ENCODE measurements at places on chromosomes 7 and 10. TPM values are rescaled to one million over a fixed set of nuclear protein-coding genes. Genes with fewer than 3 reads are reported as not detected.

GRCh38 chr10:110151467-110151866, 55.9 kb upstream of the MXI1 start:
- H3K4me1 ChIP-seq: peaks cover 53% of the 10 kb centered on the region
- no peaks in the 10 kb centered on the region for H3K27me3 ChIP-seq
- H3K36me3 ChIP-seq: no peaks in the 10 kb centered on the region
- no peak for DNase-seq

GRCh38 chr10:132452216-132452650, 55.2 kb downstream of the PWWP2B start:
- H3K4me1 ChIP-seq: peaks cover 41% of the 10 kb centered on the region
- peak overlapping the region; percentile 84 for H3K27ac ChIP-seq
- H3K36me3 ChIP-seq: no peaks in the 10 kb centered on the region
- no peak overlapping the region for H3K4me3 ChIP-seq

Gene ASAH2
- total RNA-seq: 1.9 TPM

Gene TWIST1
- not detected for total RNA-seq

- DNase-seq: no peak
- no peak overlapping the region for H3K27ac ChIP-seq
- H3K36me3 ChIP-seq: no peaks in the 10 kb centered on the region
- no peaks in the 10 kb centered on the region for H3K27me3 ChIP-seq
Measured at GRCh38 chr7:80722616-80723195, 84.3 kb downstream of the CD36 start.

DNA sequence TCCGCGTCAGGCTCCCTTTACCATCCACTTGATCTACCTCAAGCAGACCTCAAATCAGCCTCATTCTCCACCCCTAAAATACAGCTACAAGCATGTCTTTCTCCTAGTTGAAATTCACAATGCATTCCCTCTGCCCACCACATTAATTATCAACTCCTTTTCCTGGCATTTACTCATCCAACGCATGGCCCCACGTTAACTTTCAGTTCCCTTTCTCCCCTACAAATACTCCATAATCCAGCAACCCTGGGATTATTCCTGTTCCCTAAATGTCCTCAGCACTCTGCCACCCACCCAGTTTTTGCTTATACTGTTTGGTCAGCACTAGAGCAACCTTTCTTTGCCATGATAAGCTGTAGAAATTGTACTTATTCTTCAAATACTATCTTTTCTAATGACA, 5.7 kb upstream of the VIM start:
- H3K27me3 ChIP-seq: no peaks in the 10 kb centered on the region
- H3K27ac ChIP-seq: no peak overlapping the region
- H3K4me1 ChIP-seq: peaks cover 10% of the 10 kb centered on the region
- no peak for DNase-seq

DNA sequence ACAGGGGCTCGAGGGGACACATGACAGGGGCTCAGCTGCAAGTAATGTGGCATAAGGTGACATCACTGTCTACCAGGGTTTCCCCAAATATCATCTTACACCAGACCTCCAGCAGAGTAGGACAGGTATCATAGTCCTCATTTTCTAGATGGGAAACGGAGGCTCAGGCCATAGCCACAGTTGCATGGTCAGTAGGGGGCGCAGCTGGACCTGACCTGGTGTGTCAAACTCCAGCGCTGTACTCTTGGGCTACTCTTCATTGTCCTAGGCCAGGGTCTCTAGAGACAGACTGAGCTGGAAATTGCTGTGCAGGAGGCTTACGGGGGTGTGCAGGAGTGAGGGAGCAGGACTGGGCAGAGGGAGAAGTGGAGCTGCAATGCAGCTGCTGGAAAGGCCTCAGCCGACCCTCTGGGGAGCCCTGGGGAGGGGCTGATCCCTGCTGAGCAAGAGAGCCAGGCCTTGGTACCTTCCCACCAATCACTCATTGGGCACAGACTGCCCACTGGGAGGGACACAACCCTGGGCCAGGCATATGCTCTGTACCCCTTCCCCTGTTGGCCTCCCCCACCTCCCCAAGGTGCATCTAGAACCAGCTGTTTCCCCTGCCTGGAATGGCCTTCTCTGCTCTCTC, 89.9 kb downstream of the CDH23 start:
- H3K27me3 ChIP-seq: no peaks in the 10 kb centered on the region
- H3K4me1 ChIP-seq: no peaks in the 10 kb centered on the region
- no peak overlapping the region for H3K27ac ChIP-seq
- no peak overlapping the region for H3K4me3 ChIP-seq

GRCh38 chr7:351681-352480, 61.9 kb downstream of the FOXL3 start:
- H3K27ac ChIP-seq: no peak overlapping the region
- peak overlapping the region; percentile 62 for H3K4me3 ChIP-seq
- H3K4me1 ChIP-seq: peaks cover 9% of the 10 kb centered on the region
- H3K27me3 ChIP-seq: peaks cover 5% of the 10 kb centered on the region
- DNase-seq: peak; percentile 43

Gene AOC1
- not detected for total RNA-seq

Gene CHAT
- total RNA-seq: not detected

Gene PLAU
- not detected for total RNA-seq

- DNase-seq: no peak
- H3K4me1 ChIP-seq: no peaks in the 10 kb centered on the region
- H3K27me3 ChIP-seq: no peaks in the 10 kb centered on the region
- no peak overlapping the region for H3K4me3 ChIP-seq
Measured at GRCh38 chr7:85130702-85131101, 56.2 kb downstream of the SEMA3D start.

DNA sequence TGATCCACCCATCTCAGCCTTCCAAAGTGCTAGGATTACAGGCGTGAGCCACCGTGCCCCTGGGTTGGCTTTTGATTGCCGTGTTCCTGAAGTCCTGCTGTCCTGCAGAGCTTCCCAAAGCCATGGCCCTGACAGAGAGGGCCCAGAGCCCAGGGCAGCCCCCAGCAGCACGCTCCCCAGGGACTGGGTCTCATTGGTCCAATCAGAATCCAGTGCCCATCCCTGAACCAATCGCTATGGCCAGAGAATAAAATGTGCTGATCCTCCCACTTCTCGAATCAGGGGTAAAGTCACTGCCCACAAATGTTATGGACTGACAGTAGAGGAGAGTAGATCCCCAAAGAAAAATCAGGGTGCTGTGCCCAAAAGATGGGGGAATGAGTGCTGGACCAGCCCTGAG, 5.0 kb upstream of the C10orf105 start:
- no peaks in the 10 kb centered on the region for H3K27me3 ChIP-seq
- no peak for DNase-seq
- H3K27ac ChIP-seq: no peak overlapping the region
- no peaks in the 10 kb centered on the region for H3K36me3 ChIP-seq
- H3K4me1 ChIP-seq: peaks cover 40% of the 10 kb centered on the region

Gene NPTX2
- not detected for total RNA-seq

Gene PSMC2
- total RNA-seq: 51.1 TPM

Gene HHEX
- total RNA-seq: 155 TPM

DNA sequence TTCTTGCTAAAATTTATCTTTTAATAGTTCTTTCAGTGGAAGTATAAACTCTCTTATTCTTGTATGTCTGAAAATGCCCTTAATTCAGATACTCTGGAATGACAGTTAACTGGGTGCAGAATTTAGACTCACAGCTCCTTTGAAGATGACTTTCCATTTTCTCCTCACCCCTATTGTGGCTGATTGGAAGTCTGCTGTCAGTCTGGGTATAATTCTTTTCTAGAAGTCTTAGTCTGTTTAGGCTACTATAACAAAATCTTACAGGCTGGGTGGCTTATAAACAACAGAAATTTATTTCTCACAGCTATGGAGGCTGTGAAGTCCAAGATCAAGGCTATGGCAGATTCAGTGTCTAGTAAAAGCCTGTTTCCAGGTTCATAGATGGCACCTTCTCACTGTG, 145.2 kb upstream of the GDF10 start:
- H3K27me3 ChIP-seq: peaks cover 3% of the 10 kb centered on the region
- no peak for DNase-seq
- no peak overlapping the region for H3K4me3 ChIP-seq
- H3K36me3 ChIP-seq: no peaks in the 10 kb centered on the region
- no peaks in the 10 kb centered on the region for H3K4me1 ChIP-seq

DNA sequence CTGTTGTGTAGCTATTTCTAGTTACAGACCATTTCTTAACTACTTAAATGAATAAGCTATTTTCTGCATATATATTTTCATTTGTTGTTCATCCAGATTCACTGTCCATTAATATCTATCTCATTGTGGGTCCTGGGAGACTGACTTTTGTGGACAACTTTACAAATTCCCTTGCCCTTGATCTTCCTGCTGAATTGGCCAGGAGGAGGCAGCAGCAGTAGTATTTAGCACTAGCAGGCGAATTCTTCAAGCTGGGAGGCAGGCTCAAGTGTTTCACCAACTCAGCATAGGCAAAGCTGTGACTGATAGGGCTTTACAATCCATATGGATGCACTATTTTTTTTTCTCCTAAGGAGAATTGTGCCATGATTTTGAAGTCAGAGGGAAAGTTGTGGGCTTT, 461.0 kb upstream of the NRG3 start:
- no peaks in the 10 kb centered on the region for H3K4me1 ChIP-seq
- DNase-seq: no peak
- no peak overlapping the region for H3K27ac ChIP-seq

DNA sequence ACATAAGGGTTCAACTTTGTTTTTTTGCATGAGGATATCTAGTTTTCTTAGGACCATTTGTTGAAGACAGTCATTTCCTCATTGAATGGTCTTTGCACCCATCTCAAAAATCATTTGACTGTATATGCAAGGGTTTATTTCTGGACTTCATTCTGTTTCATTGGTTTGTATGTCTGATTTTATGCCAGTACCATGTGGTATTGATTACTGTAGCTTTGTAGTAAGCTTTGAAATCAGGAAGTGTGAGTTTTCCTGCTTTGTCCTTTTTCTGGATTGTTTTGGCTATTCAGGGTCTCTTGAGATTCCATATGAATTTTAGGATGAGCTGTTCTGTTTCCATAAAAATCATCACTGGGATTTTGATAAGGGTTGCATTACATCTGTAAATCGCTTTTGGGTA, 63.9 kb downstream of the SND1 start:
- DNase-seq: no peak
- H3K36me3 ChIP-seq: peaks cover 66% of the 10 kb centered on the region
- H3K4me3 ChIP-seq: no peak overlapping the region
- no peaks in the 10 kb centered on the region for H3K4me1 ChIP-seq
- H3K27me3 ChIP-seq: no peaks in the 10 kb centered on the region

- no peak overlapping the region for H3K4me3 ChIP-seq
- H3K36me3 ChIP-seq: no peaks in the 10 kb centered on the region
- H3K27ac ChIP-seq: no peak overlapping the region
Measured at GRCh38 chr7:36115448-36116321, 37.4 kb upstream of the EEPD1 start.

DNA sequence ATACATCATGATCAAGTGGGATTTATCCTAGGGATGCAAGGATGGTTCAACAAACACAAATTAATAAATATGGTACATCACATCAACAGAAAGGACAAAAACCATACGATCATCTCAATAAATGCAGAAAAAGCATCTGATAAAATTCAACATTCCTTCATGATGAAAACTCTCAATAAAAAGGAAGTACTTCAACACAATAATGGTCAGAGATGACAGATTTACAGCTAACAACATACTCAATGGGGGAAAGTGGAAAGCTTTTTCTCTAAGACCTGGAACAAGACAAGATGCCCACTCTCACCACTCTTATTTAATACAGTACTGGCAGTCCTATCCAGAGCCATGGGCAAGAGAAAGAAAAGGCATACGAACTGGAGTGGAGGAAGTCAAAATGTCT, 39.9 kb upstream of the PRR15 start:
- no peaks in the 10 kb centered on the region for H3K4me1 ChIP-seq
- DNase-seq: no peak
- H3K27me3 ChIP-seq: no peaks in the 10 kb centered on the region
- H3K4me3 ChIP-seq: no peak overlapping the region

Gene CALHM1
- 0.41 TPM for total RNA-seq

Gene LCOR
- total RNA-seq: 70.0 TPM

DNA sequence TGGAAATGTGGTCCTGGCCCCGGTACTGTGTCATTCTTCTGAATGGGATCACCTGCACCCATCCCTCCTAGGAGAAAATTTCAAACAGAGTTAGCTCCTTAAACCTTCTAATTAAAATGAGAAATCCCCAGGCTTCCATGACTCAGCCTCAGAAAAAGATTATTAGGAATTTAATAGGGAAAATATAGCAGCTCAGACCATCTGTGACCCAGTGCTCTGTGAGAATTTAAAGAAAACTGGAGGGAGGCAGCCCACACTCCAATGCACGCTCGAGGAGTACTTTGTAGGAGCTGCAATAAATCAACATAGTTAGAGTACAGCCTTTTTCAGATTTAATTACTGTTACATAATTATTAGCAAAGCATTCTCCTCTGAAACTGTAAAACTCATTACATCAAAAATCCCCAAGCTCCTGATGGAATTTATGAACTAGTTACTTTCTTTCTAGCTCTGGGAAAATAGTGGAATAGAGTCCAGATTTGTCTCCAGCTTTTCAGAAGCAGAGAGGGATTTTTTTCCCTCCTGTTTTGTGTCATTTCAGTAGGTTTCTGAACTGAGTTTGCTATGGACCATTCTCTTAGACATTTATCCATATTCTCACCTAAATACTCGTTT, 30.1 kb downstream of the NEUROD6 start:
- H3K36me3 ChIP-seq: no peaks in the 10 kb centered on the region
- H3K27me3 ChIP-seq: no peaks in the 10 kb centered on the region
- H3K4me1 ChIP-seq: no peaks in the 10 kb centered on the region
- H3K4me3 ChIP-seq: no peak overlapping the region

GRCh38 chr7:27157702-27158431, 1.4 kb upstream of the HOXA7 start:
- H3K27me3 ChIP-seq: peaks cover 70% of the 10 kb centered on the region
- peaks cover 57% of the 10 kb centered on the region for H3K4me1 ChIP-seq
- H3K36me3 ChIP-seq: no peaks in the 10 kb centered on the region
- no peak overlapping the region for H3K27ac ChIP-seq
- peak; percentile 41 for DNase-seq
- no peak overlapping the region for H3K4me3 ChIP-seq

- no peaks in the 10 kb centered on the region for H3K36me3 ChIP-seq
- no peaks in the 10 kb centered on the region for H3K4me1 ChIP-seq
- no peak overlapping the region for H3K4me3 ChIP-seq
- H3K27ac ChIP-seq: no peak overlapping the region
Measured at GRCh38 chr10:24759672-24760071, 36.0 kb upstream of the ARHGAP21 start.

- no peaks in the 10 kb centered on the region for H3K36me3 ChIP-seq
- H3K4me3 ChIP-seq: no peak overlapping the region
- H3K27ac ChIP-seq: no peak overlapping the region
Measured at GRCh38 chr10:70617798-70618568, 15.4 kb upstream of the PRF1 start.

Gene SLC26A5
- total RNA-seq: not detected

Gene HTR5A
- total RNA-seq: not detected

GRCh38 chr7:1882451-1882850, 212.4 kb downstream of the ELFN1 start:
- H3K27me3 ChIP-seq: no peaks in the 10 kb centered on the region
- H3K4me1 ChIP-seq: no peaks in the 10 kb centered on the region
- no peak overlapping the region for H3K27ac ChIP-seq
- no peak overlapping the region for H3K4me3 ChIP-seq

DNA sequence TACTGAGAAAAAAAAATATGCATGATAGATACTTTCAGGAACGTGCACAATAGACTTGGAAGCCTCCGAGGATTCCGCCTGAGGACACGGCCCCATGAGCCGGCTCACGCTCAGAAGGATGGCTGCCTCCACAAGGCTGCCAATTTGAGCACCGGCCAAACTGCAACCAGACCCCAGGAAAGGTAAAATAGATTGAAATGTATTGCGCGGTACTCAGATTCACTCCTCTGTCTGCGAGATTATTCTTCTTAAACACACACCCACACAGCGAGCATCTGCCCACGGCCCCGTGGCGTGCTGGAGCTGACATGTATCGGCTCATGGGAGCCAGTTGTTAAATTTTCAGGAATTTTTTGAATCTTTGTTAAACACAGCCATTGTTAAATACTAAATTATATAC, 653.2 kb upstream of the MKI67 start:
- no peak for DNase-seq
- H3K27me3 ChIP-seq: no peaks in the 10 kb centered on the region
- H3K4me1 ChIP-seq: no peaks in the 10 kb centered on the region
- H3K4me3 ChIP-seq: no peak overlapping the region

Measured in B cell (primary cell).